Glomerular endothelial cell (primary cell): ENCODE measurements at places on chromosomes 2 and 18. TPM values are rescaled to one million over a fixed set of nuclear protein-coding genes. Genes with fewer than 3 reads are reported as not detected.
A peak's percentile ranks its signal among the peaks of the same experiment; 100 is the strongest.

PROC gene
- not detected in 2 replicates for total RNA-seq

GRCh38 chr2:45818591-45818990 lies 167.1 kb downstream of the PRKCE start:
- no peak for DNase-seq

DLGAP1 gene
- total RNA-seq, result 1.6 and 2.0 TPM in 2 replicates

DNA sequence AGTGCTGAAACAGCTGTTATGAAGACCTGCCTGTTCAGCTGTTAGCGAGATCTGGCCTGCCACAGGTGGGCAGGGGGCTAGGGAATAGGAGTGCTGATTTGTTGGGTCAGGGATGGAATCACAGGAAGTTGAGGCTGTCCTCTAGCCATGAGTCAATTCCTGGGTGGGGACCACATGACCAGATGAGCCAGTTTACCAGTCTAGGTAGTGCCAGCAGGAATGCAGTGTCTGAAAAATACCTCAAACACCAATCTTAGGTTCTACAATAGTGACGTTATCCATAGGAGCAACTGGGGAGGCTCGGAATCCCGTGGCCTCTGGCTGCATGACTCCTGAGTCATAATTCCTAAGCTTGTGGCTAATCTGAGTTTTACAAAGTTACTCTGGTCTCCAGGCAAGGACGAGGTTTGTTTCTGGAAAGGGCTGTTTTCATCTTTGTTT lies 44.9 kb downstream of the DYSF start:
- DNase-seq, result peak; percentile 75

GRCh38 chr2:18136881-18137475 lies 258.5 kb downstream of the KCNS3 start:
- DNase-seq, result no peak

GRCh38 chr18:3874581-3874980 lies 424.6 kb downstream of the TGIF1 start:
- DNase-seq, result no peak
